Vagina (tissue), 2 donors: ENCODE measurements at places on chromosomes 12 and 14. TPM values are rescaled to one million over a fixed set of nuclear protein-coding genes. Genes with fewer than 3 reads are reported as not detected.

Gene CBLN3
- total RNA-seq = 1.7 TPM

Gene KLRC1
- total RNA-seq = 1.5 TPM

Gene DMAC2L
- 31.4 TPM for total RNA-seq

Gene RACGAP1
- total RNA-seq = 19.2 TPM

Gene AKAP3
- total RNA-seq = not detected

Gene OASL
- 0.98 TPM for total RNA-seq

Gene PCED1B
- 6.9 TPM for total RNA-seq

Gene NGB
- total RNA-seq = 1.7 TPM

Gene PRPH
- 17.2 TPM for total RNA-seq

Gene RNF212B
- total RNA-seq = not detected

Gene TAS2R46
- total RNA-seq = 2.0 TPM

Gene KCNH3
- not detected for total RNA-seq

Gene RDH12
- 15.0 TPM for total RNA-seq

Gene TMEM121
- 9.3 TPM for total RNA-seq

Gene GARIN6
- total RNA-seq = not detected

Gene TSPAN19
- total RNA-seq = not detected

Gene EIF2B1
- 55.2 TPM for total RNA-seq

Gene TCL1B
- not detected for total RNA-seq

Gene GLIPR1L1
- not detected for total RNA-seq

Gene TAPBPL
- total RNA-seq = 21.1 TPM

Gene DEGS2
- total RNA-seq = 19.9 TPM

Gene SLC17A8
- total RNA-seq = not detected

Gene PELI2
- 9.6 TPM for total RNA-seq

Gene LTBP2
- 52.5 TPM for total RNA-seq
